Activated CD4-positive, alpha-beta memory T cell treated with anti-CD3 and anti-CD28 coated beads for 36 hours (primary cell): ENCODE measurements at places on chromosomes 5 and 9. TPM values are rescaled to one million over a fixed set of nuclear protein-coding genes. Genes with fewer than 3 reads are reported as not detected.

The GDF9 gene
- total RNA-seq: 0.73 TPM

The MUSK gene
- not detected for total RNA-seq

The PCDH12 gene
- 1.7 TPM for total RNA-seq

The ZNG1C gene
- total RNA-seq: 35.1 TPM

The IL31RA gene
- total RNA-seq: 0.29 TPM

The PCDHB14 gene
- total RNA-seq: not detected

The PELO gene
- total RNA-seq: 16.2 TPM

The ANKRD31 gene
- total RNA-seq: 0.33 TPM

The CREBRF gene
- total RNA-seq: 16.3 TPM

The GABRP gene
- total RNA-seq: not detected

The IL11RA gene
- 22.1 TPM for total RNA-seq

The IFNA7 gene
- not detected for total RNA-seq

The MARCOL gene
- not detected for total RNA-seq

The OR1J2 gene
- not detected for total RNA-seq

The VCAN gene
- not detected for total RNA-seq

The GFM2 gene
- total RNA-seq: 33.0 TPM

The NOL6 gene
- 38.1 TPM for total RNA-seq

The GZMA gene
- 16.9 TPM for total RNA-seq

The ALDH1A1 gene
- total RNA-seq: not detected

The BNIP1 gene
- 19.3 TPM for total RNA-seq

The SELENOP gene
- total RNA-seq: not detected

The IFNB1 gene
- total RNA-seq: 1.7 TPM

The BTNL9 gene
- not detected for total RNA-seq

The TNFSF15 gene
- 0.12 TPM for total RNA-seq

The IFNE gene
- not detected for total RNA-seq

The GAS1 gene
- total RNA-seq: 0.31 TPM

The ATOX1 gene
- total RNA-seq: 83.1 TPM

The SLC1A3 gene
- total RNA-seq: 0.29 TPM

The RIOK2 gene
- 31.8 TPM for total RNA-seq

The KCNIP1 gene
- total RNA-seq: not detected

The STKLD1 gene
- 0.69 TPM for total RNA-seq

The HTR1A gene
- total RNA-seq: not detected

The SPATA31E1 gene
- total RNA-seq: not detected

The MYOZ3 gene
- total RNA-seq: 0.07 TPM

The TTC33 gene
- total RNA-seq: 30.2 TPM

The F2RL1 gene
- 2.9 TPM for total RNA-seq

The GCNT4 gene
- total RNA-seq: 2.4 TPM

The PCDHA12 gene
- not detected for total RNA-seq

The CAVIN4 gene
- 0.07 TPM for total RNA-seq
